SW480 (cell line): ENCODE measurements at places on chromosomes 1 and 21.

DNA sequence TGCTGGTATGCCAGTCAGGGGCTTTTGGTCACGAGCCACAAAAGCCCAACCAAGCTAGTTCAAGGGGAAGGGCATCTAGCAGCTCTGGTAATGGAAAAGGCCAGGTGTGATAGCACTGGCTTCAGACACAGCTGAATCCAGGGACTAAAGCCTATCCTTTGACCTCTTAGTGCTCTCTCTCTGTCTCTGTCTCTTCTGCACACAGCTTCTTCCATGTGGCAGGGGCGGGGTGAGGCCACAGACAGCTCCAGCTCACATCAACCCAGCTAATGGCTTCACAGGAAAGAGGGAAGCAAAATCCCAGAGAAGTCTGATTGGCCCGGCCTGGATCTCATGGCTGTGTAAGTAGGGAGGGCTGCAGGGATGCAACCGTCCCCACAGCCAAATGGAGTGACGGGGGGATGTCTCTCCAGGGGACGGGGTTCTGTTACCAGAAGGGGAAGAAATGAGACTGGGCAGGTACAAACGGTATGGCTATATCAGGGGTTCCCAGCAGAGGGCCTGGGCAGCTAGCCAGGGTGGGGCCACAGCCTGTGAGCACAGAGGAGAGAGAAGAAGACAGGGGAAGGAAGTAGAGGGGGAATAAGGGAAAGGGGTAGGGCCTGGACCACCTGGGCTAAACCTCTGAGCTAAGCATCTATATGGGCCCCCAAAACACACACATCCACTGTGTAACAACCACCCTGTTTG is 42.4 kb downstream of the FBXO2 start:
- no peak for DNase-seq

- DNase-seq: peak; percentile 63
These were observed 884 bp downstream of the H3-3A start for GRCh38 chr1:226063224-226063976.

DNA sequence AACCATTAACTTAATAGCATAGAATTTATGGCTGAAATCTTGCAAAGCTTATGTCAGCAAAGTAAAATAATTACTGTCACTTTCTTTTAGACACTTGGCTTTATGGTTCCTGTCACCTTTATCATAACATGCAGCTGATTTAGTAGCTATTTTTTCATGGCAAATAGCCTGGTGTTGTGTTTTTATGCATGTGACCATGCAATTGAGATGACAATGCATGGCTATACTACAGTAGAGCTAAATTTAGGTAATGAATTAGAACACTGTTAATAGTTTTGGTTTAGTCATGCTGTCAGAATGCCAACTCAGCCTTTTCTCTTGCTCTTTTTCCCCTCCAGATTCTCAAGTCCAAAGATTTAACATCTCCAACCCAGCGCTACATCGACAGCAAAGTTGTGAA is 88.6 kb downstream of the TGFB2 start:
- DNase-seq: no peak

GRCh38 chr1:158208586-158209116 is 28.0 kb downstream of the CD1D start:
- DNase-seq: no peak

GRCh38 chr1:7422561-7422960 is 348.5 kb upstream of the VAMP3 start:
- no peak for DNase-seq
